Large intestine (tissue), 12 donors: ENCODE measurements at places on chromosomes 5 and 9. TPM values are rescaled to one million over a fixed set of nuclear protein-coding genes. Genes with fewer than 3 reads are reported as not detected.

Gene FOXI1
- polyA plus RNA-seq: 0.03 TPM

Gene ACSL6
- polyA plus RNA-seq: 2.9 TPM

Gene IFNA2
- not detected for polyA plus RNA-seq

Gene SNAPC3
- 39.4 TPM for polyA plus RNA-seq
